ENCODE measurements at places on chromosomes 5 and 9. TPM values are rescaled to one million over a fixed set of nuclear protein-coding genes. Genes with fewer than 3 reads are reported as not detected.

PRRC2B gene
- 349 TPM for total RNA-seq

PHYHD1 gene
- total RNA-seq, result 5.0 TPM

HK3 gene
- not detected for total RNA-seq

CNTNAP3B gene
- total RNA-seq, result 9.4 TPM

DPP7 gene
- total RNA-seq, result 37.9 TPM

GOLM1 gene
- total RNA-seq, result 105 TPM

FOXE1 gene
- 0.09 TPM for total RNA-seq

HCN1 gene
- 1.2 TPM for total RNA-seq

ERMP1 gene
- total RNA-seq, result 5.9 TPM

DCTN4 gene
- total RNA-seq, result 77.3 TPM

RABL6 gene
- total RNA-seq, result 191 TPM

PCDHB10 gene
- 5.5 TPM for total RNA-seq

DRD1 gene
- total RNA-seq, result not detected

LRRC19 gene
- not detected for total RNA-seq

RASGRF2 gene
- 0.14 TPM for total RNA-seq

CEL gene
- total RNA-seq, result 3.5 TPM

MARCOL gene
- total RNA-seq, result not detected

SVEP1 gene
- total RNA-seq, result 1.5 TPM
